ENCODE measurements at places on chromosomes 1 and 21.

DNA sequence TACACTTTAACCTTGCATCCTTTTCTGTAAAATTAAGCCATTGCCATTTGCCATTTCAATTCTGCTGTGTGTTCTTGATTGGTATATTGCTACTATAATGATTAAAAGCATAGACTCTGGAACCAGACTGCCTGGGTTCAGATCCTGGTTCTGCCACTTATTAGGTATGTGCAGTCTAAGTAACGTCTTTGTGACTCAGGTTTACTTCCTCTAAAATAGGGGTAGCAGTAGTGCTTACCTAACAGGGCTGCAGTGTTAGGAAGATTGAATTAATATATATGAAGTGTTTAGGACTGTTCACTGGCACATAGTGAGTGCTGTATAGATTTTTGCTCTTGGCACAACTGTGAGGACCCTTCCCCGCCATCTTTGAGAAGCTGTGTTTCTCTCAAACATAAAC is 4.4 kb downstream of the CDC42 start:
- DNase-seq = no peak

- DNase-seq = no peak
Observed at GRCh38 chr1:99119188-99119587, 114.5 kb upstream of the PLPPR5 start.

DNA sequence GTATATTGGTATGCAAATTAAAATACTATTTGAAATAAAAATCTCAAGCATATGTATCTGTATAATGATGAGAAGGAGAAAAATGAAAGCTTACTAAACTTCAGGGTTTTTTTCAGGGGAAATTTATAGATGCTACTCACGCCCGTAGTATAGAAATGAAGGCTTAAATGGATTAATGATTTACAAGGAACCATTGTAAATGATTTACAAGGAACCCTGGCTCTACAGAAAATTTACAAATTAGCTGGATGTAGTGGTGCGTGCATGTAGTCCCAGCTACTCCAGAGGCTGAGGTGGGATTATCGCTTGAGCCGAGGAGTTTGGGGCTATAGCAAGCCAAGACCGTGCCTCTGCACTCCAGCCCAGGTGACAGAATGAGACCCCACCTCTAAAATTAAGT is 150.5 kb downstream of the PCBP3 start:
- DNase-seq = no peak

DNA sequence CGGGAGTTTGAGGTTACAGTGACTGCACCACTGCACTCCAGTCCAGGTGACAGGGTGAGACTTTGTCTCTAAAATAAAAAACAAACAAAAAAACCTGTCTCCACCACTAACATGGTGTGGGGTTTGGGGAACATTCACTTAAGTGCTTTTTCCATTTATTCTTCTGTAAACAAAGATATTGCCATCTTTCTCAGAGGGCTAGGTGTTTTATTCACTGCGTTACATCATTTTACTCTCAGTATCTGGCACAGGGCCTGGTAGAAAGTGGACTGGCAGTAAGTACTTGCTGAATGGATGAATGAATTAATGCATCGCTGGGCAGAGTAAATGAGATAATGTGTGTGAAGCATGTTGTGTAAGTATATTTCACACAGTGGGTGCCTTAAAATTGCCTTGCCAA is 20.1 kb downstream of the KIAA0040 start:
- no peak for DNase-seq

DNA sequence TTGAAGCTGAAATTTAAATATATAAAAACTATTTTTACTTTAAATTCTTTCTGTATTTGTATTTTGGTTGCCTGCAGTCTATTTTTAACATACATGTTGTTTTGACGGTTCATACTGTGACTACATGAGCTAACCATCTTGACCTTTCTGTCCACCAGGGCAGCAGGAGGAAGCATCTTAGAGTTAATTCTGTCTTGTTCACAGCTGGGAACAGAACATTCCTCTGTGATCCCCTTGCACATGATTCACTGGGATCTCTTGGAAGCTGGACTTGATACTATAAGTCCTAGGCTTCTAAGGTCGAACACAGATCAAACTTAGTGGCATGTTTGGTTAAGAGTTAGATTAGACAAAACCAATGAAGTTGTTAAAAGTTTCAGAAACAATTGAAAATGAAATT is 99.7 kb downstream of the NFIA start:
- peak; percentile 38 for DNase-seq

DNA sequence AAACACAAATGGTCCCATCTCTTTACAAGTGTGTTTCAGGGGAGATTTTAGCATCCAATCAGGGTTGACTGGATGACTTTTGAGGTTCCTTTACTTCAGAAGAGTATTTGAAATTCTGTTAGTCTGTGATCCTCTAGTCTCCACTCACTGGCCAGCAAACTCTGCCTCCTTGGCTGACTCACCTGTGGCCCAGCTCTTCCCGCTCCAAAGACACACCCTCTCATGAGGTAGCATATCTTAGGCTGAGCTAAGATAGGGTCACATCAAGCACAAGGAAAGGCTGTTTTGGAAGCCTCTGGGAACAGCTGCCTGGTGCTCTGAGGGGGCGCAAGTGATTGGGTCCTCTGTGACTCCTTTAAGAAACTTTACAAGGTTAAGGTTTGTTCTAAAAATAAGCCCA is 102.3 kb upstream of the FGGY start:
- no peak for DNase-seq

- peak; percentile 82 for DNase-seq
Observed at GRCh38 chr1:33893147-33893830, 29.4 kb downstream of the HMGB4 start.

DNA sequence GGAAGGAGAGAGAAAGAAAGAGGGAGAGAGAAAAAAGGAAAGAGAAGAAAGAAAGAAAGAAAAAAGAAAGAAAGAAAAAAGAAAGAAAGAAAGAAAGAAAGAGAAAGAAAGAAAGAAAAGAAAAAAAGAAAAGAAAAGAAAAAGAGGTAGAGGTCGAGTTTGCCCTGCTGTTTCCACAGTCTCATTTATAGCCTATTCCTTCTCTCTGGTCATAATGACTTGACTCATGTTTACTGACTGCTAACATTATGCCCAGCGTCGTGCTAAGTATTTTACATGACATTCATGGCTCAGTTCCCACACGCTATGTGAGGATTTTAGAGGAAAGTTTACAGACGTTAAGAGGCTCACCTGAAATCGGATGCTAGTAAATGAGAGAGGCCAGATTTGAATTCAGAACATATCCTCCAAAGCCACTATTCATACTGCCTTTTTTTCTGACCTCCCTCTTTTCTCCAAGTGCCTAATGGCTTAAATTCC is 263.0 kb downstream of the TNR start:
- no peak for DNase-seq

- DNase-seq = no peak
Observed at GRCh38 chr1:223531742-223532341, 133.7 kb downstream of the CAPN8 start.

GRCh38 chr1:182614796-182615454 is 10.7 kb upstream of the RGS16 start:
- peak; percentile 68 for DNase-seq

GRCh38 chr1:179366093-179366800 is 476 bp downstream of the AXDND1 start:
- no peak for DNase-seq

GRCh38 chr1:223678841-223679240 is 13.3 kb upstream of the CAPN8 start:
- DNase-seq = no peak

GRCh38 chr1:205074513-205074912 is 9.7 kb downstream of the TMEM81 start:
- DNase-seq = no peak

DNA sequence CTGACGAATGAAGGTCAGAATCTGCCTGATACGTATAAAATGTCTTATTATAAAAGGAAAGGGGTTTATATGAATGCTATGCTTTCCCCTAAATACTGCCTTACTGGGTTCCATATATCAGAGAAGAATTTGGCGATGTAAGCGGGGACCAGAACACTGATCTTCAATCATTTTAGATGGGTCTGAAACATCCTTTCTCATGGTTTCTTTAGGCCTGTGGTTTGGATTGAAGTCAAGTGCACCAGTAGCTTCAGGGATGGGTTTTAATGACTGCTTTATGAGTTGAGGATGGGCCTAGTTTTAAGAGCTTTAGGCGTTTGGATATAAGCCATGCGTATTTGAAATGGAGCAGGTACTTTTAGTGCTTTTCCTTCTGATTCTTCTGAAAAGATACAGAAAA is 6.9 kb downstream of the FMN2 start:
- DNase-seq = no peak

DNA sequence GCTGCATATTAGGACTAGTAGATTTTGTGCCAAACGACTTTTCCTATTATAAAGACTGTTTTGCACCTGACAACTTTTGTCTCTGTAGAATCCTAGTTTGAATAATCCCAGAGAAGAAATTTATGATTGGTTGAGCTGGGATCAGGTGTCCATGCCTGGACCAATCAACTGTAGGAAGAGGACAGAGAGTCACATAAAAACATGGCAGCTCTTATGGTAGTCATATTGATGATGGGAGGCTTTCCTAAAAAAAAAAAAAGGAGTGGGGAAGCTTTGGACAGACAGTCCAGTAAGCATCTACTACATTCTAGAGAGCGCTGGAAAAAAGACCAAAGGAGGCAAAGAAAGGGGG is 30.7 kb upstream of the IGSF3 start:
- DNase-seq = no peak

DNA sequence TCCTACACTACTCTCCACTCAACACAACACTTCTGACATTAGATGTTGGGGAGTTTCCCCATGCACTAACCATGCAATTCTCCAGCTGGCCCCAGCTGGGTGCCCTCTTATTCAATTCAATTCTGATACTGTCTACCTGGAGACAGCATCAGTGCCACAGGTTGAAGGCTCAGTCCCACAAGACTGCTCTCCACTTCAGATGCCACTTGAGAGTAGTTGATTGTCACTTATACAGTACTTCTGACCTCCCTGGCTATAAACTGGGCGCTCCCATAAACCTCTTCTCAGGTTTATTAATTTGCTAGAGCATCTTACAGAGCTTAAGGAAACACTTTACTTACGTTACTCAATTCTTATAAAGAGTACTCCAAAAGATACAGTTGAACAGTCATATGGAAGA is 442.3 kb downstream of the LRRIQ3 start:
- DNase-seq = no peak

DNA sequence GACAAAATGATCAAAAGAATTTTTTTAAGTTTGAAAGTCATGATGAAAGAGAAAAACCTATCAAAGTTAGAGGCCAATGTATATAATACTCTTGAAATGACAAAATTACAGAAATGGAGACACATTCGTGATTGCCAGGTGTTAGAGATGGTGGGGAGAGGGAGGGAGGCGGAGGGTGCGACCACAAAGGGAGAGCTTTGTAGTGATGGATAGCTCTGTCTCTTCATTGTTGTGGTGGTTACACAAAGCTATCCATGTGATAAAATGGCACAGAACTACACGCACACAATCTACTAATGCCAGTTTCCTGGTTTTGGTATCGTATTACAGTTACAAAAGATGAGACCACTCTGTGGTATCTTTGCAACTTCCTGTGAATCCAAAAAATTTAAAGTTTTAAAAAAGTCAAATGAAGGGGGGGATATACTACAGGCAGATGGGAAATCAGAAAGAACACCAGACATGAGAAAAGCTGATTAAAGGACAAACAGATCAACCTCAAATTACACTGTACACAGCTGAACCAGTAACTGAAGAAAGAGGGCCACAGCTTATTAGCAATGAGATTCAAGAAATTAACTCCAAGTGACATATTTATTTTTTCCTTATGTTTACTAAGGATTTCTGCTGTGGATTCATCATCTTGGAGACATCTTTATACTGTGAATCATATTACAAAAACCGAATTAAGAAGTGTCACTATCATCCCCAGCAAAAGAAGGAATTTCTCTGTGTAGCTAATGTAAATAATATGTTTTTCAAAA is 199.1 kb downstream of the SLC45A1 start:
- no peak for DNase-seq

GRCh38 chr21:42581336-42581992 is 67.8 kb downstream of the SLC37A1 start:
- DNase-seq = no peak

- DNase-seq = no peak
Observed at GRCh38 chr1:61222240-61222639, 139.9 kb downstream of the NFIA start.

- no peak for DNase-seq
Observed at GRCh38 chr21:45327441-45328197, 39.9 kb upstream of the POFUT2 start.

GRCh38 chr1:100545855-100546254 is 7.9 kb downstream of the GPR88 start:
- DNase-seq = no peak

- DNase-seq = no peak
Observed at GRCh38 chr1:118739501-118739900, 248.6 kb downstream of the TBX15 start.

- DNase-seq = no peak
Observed at GRCh38 chr1:222299524-222299923, 248.4 kb downstream of the HHIPL2 start.

DNA sequence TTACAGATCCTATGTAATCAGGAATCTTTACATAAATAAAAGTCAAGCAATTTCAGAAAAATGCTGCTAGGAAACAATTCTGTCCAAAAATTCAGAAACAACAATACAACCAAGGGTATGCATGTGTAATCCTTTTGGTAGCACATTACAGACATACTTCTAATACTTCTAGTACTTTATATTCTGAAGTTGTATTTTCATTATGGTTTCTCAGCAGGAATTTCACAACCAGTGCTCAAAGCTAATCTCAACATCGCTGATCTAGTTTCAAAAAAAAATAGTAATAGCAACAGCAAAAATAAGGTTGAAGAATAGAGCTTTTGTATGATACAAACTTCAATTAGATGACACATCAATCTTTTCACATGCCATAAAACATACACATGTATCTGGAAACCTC is 545.2 kb downstream of the LTN1 start:
- DNase-seq = no peak

DNA sequence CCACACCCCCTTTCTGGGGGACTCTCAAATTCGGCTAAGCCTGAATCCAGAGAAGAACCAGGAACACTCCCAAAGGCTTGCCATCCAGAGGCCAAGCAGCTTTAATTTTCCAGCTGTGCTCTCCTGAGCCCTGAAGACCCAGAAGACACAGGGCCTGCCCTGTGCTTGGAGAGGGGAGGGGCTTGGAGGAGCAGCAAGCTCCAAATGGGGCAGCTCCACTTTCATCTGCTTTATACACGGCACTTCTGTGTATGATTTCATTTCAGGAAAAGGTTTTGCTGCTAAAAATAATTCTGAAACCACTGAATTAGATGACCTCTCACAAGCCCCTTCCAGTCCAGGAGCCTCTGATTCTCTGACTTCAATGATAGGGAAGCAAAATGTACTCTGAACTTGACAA is 39.2 kb upstream of the CTTNBP2NL start:
- no peak for DNase-seq

GRCh38 chr1:8560611-8561544 is 243.0 kb downstream of the SLC45A1 start:
- DNase-seq = no peak

DNA sequence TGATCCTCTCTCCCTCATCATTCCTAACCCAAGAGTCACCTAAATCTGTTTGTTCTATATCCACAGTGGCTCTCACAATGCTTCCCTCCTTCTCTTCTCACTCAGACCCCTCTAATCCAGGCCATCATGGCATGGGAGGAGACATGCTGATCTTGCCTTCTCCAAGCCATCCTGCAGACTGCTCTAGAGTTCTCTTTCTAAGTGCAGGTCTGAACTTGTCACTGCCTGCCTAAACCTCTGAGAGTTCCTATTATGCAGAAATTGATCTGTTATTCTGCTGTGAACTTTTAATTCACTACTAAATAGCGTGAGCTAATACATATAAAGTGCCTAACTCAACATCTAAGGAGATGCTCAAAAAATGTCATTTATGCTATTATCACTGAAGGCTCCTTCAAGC is 26.8 kb downstream of the LAMC2 start:
- no peak for DNase-seq
